AG09309 (cell line): ENCODE measurements at places on chromosomes 2 and 18.

DNA sequence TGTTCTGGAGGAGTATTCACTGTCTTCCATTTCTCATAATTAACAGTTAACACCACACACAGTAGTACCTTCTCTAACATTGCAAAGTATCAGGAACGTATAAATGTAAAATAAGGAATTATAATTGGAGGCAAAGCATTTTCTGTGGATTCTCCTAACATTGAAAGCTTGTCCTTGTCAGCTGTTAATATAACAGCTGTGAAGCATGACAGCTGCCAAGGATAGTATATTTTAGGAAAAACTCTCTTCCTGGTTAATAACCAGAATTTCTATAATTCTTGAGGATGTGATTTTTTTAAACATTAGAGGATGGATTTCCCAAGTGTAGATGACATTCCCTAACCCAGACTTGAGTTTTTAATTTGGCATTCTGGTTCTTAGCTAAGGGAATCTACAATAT lies 110.3 kb downstream of the EPC2 start:
- DNase-seq = no peak

GRCh38 chr2:231769170-231770136 lies 11.6 kb downstream of the PDE6D start:
- no peak for DNase-seq

GRCh38 chr2:168252976-168253375 lies 5.6 kb upstream of the STK39 start:
- DNase-seq = no peak

DNA sequence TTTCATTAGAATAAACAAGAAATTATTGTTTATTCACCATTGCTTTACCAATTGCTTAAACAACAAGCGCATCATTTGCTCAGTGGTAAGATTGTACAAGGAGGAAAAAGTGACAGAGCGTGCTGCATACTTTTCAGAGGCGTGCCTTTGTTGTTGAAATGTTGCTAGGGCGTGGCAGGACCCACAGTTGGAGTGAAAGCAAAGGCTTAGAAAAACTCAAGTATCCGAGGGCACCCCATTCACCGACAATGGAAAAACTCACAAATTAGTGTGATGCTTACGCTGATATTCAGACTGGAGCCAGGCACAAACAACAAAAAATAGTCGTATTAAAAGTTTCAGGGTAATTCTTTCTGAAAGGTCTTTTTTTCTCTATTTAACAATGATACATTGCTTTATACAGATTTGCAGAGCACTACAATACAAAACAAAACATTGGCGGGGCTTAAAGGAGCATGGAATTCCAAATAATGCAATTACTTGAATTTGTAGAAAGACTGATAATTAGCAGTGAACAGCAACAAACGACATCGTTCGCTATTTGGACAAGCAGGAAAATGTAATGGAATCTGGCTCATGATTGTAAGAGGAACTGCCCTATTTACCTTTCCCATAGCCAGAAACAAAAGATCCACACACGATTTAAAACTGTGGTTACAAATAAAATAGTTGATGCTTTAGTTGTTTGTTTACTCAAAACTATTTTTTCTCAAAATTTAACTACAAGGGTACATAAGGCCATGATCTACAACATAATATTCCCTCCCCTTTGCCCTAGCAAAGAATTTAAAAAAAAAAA lies 37.8 kb upstream of the RTTN start:
- DNase-seq = peak; percentile 8

- no peak for DNase-seq
Observed at GRCh38 chr2:177557794-177558193, 165.2 kb downstream of the AGPS start.

GRCh38 chr18:36963464-36963863 lies 134.5 kb downstream of the KIAA1328 start:
- DNase-seq = no peak

DNA sequence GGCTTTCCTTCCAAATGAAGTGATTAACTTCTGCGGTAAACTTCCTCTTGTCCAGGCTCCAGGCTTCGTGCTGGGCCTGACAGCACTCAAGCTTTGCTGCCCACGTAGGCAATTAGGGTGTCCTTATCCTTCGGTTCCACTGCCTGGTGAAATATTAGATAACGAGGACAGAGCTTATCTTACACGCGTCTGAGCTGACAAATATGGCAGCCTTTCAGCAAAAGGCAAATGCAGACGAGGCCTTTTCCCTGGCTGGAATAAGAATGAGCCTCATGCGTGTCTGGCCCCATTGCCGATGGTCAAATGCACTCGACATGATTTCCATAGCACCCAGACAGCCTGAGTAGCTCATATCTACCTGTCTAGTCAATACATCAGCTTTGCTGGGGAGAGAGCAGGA lies 141.5 kb downstream of the FAM210A start:
- no peak for DNase-seq

DNA sequence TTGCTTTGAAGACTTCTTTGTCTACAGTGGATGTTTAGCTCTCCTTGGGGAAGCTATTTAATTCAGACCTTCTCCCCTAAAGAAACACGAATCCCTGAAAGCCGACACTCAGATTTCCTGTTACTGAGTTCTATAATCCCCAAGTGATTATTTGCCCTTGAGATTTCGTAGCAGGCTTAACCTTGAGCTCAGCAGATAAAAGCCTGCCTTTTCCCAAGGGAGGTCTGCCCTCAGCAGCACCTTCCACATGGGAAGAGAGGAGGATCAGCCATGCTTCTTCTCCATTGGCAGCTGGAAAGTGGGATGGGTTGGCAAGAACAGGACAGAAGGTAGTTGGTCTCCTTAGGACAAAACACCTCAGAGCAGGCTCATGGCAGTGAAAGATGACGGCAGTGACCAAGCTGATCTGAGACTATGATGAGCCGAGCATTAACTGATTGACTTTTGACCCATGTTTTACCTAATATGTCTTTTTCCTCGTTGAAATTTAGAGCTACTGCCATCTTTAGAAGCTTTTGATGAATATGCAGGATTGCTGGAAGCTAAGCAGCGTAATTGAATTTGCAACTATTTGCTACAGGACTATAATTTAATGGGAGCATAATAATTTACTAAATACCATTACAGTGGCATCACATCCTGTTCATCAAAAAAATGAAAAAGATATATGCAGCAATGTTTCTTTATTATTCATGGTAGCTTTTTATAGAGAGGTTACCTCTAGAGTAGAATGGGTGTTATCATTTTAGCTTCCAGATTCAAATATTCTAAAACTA lies 511.1 kb upstream of the ID2 start:
- no peak for DNase-seq

DNA sequence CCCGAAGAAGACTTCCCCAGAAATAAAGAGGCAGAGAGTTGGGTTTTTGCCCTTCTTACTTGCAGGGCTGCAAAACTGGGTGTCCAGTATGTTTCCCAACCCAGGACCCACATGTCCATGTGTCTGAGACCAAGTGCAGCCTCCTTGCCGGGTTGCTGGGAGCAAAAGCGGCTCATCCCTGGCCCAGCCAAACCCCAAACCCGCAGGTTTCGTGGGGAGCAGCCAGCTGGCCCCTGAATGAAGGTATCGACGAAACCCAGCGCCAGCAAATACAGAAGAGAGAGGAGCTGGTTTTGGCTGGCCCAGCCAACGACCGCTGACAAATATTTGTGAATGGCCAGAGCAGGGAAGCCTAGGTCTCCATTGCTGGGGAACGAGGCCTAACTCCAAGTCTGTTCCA lies 197.1 kb downstream of the SMAD7 start:
- DNase-seq = no peak

GRCh38 chr18:63895190-63895589 lies 7.7 kb downstream of the SERPINB2 start:
- no peak for DNase-seq

GRCh38 chr18:2958819-2959298 lies 54.1 kb downstream of the LPIN2 start:
- peak; percentile 69 for DNase-seq

DNA sequence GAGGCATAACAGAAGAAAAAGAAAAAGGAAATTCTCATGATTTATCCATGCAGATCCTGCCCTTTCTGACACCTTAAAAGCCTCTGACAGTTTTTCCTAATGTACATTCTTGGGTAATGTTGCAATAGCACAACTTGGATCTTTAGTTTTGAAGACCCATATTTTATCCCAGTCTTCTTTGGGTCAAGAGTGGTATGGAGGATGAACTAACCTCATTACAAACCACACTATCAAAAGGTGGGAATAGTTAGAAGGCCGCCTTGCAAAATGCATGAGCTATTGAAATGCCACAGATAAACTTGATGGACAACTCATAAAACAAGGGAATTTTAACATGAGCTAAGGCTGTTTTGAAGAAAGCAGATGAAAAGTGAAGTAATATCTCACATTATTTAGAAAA lies 1479.8 kb upstream of the ACVR2A start:
- DNase-seq = no peak

GRCh38 chr2:73931531-73932500 lies 5.1 kb downstream of the DGUOK start:
- no peak for DNase-seq

- no peak for DNase-seq
Observed at GRCh38 chr18:11850821-11851145, 430 bp upstream of the CHMP1B start.

DNA sequence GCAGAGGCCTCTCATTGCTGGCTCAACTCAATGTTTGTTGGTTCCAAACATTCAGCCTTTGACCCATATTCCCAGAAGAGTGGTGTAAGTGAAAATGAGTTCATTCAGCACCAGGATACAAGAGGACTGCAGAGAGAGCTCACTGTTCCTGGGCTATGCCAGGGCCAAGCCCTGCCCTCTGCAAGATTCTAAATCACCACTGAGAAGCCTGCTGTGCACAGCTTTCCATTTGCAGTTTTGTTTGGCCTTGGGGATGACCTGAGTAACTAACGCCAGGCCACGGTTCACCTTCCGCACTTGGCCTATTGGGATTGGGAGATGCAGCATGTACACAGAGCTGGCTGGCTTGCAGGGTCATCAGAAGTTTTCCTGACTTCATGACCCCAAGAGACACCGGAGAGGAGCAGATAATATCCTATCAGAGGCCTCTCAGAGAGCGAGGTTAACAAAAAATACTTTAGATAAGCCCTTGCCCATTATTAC lies 12.6 kb downstream of the GKN1 start:
- no peak for DNase-seq

- no peak for DNase-seq
Observed at GRCh38 chr2:136006658-136007057, 21.2 kb upstream of the DARS1 start.

DNA sequence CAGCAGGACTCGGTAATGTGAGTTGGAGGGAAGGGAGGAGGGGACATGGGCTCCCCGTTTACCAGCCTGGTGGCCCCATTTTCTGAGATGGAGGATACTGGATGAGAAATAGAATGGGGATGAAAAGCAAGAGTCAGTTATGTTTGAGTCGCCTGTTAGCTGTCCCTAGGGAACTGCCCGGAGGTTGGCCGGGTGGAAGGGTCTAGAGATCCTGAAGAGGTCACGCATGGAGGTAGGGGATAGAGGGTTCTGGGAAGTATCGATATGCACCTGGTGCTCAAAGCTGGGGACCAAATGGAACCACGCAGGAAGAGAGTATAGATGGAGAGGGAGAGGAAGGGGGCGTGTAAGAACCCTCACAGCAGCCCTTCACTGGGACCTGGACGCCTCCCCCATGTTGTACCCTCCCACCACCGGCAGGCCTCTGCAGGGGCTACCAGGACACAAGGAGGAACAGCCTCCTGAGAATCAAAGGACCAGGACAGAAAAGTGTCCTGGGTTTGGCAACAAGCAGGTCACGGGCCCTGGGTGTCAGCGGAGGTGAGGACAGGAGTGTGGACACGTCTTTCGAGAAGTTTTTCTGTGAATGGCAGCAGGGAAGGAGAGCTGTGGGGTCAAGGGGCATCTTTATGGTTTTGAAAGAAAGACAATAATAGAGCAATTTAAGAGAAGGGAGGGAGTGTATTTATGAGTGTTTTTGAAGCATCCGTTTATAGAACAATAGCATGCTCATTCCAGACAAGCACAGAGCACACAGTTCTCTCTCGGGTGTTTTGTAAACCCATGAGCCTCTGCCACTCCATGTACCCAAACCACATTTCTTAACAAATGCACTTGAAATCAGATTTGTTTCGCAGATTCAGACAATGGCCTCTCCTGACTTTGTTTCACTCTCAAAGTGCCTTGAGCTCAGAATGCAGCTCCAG lies 132.2 kb downstream of the SMAD7 start:
- no peak for DNase-seq

DNA sequence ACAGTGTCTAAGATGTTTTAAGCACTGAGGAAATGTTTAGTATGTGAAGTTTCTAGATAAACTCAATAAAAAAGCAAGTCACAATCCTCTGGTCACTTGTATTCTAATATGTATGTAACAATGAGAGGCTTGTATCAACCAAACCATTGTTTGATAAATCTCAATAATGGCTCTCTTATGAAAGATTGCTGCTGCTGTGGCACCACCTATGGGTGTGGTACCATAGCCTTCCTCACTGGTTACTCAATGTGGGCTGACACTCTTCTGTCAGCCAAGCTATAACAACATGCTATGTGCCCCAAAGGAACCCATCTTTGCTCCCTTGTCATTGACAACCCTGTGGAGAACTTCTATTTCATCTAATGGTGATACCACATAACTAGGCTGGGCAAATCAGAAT lies 12.6 kb upstream of the RAB1A start:
- DNase-seq = no peak

DNA sequence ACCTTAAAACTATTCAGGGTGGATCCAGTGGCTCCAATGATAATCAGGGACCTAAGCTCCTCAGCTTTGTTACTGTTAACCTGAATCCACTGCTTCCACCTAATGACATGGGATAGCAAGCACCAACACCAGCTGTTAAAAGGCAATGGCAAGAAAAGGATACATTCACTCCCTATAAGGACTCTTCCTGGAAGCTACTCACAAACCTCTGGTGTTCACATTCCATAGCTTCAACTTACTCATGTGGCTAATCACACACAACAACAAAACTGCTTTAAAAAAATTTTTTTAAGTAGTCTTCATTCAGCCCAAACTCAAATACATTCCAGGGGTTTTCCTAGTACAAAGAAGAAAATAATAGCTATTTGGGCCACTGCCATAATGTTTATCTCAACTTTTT lies 24.5 kb downstream of the ROCK2 start:
- no peak for DNase-seq

DNA sequence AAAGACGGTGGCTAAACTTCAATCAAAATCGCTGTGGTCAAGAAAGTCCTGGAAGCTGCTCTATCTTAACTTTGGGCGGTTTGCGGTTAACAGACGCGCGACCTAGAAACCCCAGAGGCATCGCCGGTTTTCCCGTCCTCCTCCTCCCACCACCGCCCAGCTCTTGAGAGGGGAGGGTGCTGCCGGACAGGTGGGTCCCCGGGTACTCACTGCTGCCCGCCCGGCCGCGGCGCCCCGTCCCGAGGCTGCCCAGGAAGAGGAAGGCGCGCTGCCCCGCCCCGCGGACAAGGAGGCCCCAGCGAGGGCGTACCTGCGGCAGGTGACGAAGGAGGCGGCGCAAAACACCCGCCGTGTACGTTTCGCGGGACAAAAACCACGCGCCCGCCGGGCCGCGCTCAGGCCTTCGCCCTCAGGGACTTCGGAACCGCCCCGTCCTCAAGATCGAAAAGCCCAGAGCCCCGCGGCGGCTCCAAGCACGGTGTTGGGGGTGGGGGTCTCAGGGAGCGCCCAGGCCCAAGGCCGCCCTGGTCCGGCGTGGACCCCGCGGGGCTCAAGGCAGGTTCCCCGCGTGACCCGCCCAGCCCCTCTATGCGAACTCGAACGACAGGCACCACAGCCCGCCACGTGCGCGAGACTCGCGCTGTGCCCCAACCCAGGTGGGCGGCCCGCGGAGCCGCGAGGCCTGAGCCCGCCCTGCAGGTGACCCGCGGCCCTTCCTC lies at the start of gene SH3YL1:
TSS of gene SH3YL1 (minus strand) at position 259 of the 719 bp plus-strand sequence. CDS start at position 211, 48 bp downstream.
- no peak for DNase-seq

GRCh38 chr2:71801556-71801955 lies 346.1 kb downstream of the CYP26B1 start:
- no peak for DNase-seq

GRCh38 chr18:63286926-63287325 lies 32.6 kb downstream of the BCL2 start:
- no peak for DNase-seq
